ENCODE measurements at places on chromosomes 2 and 18.

DNA sequence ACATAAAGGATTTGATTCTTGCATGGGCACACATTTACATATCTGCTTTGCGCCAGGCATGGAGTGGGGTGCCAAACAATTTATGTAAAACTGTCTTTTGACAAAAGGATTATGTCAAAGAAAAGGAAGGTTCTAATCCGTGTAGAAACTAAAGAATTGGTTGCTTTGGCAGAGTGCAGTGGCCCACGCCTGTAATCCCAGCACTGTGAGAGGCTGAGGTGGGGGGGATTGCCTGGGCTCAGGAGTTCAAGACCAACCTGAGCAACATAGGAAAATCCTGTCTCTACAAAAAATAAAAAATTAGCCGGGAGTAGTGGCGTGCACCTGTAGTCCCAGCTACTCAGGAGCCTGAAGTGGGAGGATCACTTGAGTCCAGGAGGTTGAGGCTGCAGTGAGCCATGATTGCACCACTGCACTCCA, 1.1 kb upstream of the MTERF4 start:
- H3K4me3 ChIP-seq, result peak overlapping the region; percentile 63
- no peaks in the 10 kb centered on the region for H3K36me3 ChIP-seq
- no peaks in the 10 kb centered on the region for H3K27me3 ChIP-seq
- H3K27ac ChIP-seq, result peak overlapping the region; percentile 90
- peaks cover 23% of the 10 kb centered on the region for H3K4me1 ChIP-seq

- H3K27ac ChIP-seq, result peak overlapping the region; percentile 68
- H3K27me3 ChIP-seq, result no peaks in the 10 kb centered on the region
- DNase-seq, result peak; percentile 83
- H3K4me1 ChIP-seq, result peaks cover 6% of the 10 kb centered on the region
- H3K4me3 ChIP-seq, result peak overlapping the region; percentile 56
- H3K36me3 ChIP-seq, result no peaks in the 10 kb centered on the region
These were observed 141.2 kb upstream of the CTAGE1 start for GRCh38 chr18:22558945-22559385.

DNA sequence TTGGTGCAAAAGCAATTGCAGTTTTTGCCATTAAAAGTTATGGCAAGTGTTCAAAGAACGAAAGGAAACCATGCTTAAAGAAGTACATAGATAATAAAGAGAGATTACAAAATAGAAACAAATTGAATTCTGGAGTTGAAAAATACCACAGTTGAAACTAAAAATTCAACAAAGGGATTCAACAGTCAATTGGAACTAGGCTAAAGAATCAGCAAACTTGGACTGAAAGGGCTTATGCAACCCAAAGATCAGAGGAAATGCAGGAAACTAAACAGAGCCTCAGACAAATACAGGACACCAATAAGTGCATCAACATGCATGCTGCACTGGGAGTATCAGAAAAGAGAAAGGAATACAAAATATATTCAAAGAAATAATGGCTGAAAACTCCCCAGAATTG, 40.3 kb downstream of the UXS1 start:
- no peak overlapping the region for H3K4me3 ChIP-seq
- peaks cover 15% of the 10 kb centered on the region for H3K4me1 ChIP-seq
- H3K36me3 ChIP-seq, result no peaks in the 10 kb centered on the region
- DNase-seq, result no peak

DNA sequence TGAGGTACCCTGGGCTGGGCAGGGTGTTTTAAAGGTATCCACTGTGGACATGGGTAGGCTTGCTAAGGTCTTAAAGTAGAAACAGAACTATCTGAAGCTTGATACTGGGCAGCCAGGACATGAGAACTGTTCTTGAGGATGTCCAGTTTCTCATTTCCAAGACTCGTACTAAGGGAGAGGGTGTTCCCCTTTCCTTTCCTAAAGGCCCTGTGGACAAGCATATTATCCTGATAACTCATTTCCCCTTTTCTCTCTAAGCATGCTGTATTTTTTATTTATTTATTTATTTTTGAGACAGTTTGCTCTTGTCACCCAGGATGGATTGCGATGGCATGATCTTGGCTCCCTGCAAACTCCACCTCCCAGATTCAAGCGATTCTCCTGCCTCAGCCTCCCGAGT, 273.6 kb downstream of the PRKCE start:
- H3K4me3 ChIP-seq, result no peak overlapping the region
- no peak overlapping the region for H3K27ac ChIP-seq
- DNase-seq, result no peak
- H3K36me3 ChIP-seq, result no peaks in the 10 kb centered on the region
- no peaks in the 10 kb centered on the region for H3K4me1 ChIP-seq

DNA sequence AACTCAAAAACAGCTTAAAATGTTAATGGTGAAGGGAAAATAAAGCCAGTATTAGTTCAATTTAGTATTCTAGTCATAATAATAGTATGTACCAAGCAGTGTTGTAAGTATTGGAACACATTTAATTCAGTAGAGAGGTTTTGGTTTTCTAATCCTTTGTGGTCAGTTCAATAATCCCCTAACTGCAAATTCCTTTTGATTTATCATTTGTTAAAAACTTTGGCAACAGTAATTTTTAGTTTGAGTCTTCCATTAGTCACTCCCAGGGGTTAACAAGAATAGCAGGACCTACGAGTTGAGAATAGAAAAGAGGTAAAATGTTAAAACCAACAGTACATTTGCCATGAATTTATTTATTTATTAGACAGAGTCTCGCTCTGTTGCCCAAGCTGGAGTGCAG, 10.7 kb downstream of the MRPL44 start:
- no peak for DNase-seq
- H3K4me1 ChIP-seq, result peaks cover 4% of the 10 kb centered on the region
- H3K27ac ChIP-seq, result no peak overlapping the region
- H3K36me3 ChIP-seq, result peaks cover 21% of the 10 kb centered on the region

DNA sequence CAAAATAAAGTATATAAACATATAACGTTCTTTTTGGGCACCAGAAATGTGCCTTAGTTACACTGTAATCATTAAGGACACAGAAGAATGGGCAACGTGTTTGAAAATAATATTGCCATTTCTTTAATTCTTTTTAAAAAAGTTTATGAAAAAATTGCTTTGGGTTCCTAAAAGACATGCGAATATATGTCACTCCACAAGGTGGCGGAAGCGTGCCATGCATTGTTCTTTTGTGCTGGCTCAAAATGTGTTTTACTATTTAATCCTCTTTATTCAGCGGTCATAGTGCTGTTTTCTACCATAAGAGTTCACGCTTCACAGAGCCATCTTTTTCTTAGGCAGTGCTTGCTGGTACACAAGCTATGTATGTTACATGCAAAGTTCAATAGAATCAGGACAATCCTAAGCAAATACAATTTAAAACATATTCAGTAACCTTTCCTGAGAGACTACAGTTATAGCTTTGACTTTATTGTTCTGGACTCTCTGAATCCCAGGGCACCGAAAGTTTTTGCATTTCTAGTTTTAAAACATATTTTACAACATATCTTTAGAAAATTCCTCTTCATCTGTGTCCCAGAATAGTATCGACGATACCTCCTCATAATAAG, 147.8 kb upstream of the ERBB4 start:
- H3K4me3 ChIP-seq, result no peak overlapping the region
- peak; percentile 74 for DNase-seq
- H3K4me1 ChIP-seq, result peaks cover 12% of the 10 kb centered on the region
- H3K27me3 ChIP-seq, result no peaks in the 10 kb centered on the region

DNA sequence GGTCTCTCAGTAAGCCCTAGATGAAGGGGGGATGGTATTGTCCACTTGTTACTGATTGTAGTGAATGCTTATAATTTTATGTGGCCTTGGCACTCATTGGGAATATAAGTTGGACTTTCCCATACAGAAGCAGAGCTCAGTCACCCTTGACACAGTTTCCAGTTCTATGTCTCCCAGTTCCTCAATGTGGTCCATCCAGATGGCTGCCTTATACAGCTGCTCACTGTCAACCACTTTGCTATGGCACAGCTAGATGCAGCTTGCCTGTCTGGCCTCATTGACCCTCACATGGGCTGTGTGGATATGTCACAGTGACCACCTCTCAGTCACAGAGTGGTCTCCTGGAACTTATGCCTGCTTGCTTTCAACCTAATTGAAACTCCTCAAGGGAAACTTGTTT, 21.7 kb downstream of the SLC39A6 start:
- H3K27me3 ChIP-seq, result no peaks in the 10 kb centered on the region
- H3K4me1 ChIP-seq, result no peaks in the 10 kb centered on the region
- DNase-seq, result no peak
- H3K27ac ChIP-seq, result no peak overlapping the region
- H3K4me3 ChIP-seq, result no peak overlapping the region

DNA sequence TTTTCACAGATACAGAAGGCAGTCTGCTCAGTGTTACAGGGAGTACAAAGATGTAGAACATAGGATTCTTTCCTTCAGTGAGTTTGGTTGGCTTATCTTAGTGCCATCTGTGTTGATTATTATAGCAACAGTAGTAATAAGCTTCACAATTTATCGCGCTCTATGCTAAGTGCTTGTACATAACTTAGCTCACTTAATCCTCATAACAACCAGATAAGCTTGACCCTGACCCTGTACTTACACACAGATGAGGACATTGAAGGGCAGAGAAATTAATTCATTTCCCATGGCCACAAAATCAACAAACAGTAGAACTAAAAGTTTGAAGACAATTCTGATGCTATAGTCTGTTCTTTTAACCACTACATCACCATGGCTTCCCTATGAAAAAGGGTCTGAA, 121.8 kb downstream of the SPHKAP start:
- H3K27ac ChIP-seq, result no peak overlapping the region
- no peak for DNase-seq
- no peaks in the 10 kb centered on the region for H3K27me3 ChIP-seq
- H3K4me1 ChIP-seq, result no peaks in the 10 kb centered on the region
- H3K4me3 ChIP-seq, result no peak overlapping the region

DNA sequence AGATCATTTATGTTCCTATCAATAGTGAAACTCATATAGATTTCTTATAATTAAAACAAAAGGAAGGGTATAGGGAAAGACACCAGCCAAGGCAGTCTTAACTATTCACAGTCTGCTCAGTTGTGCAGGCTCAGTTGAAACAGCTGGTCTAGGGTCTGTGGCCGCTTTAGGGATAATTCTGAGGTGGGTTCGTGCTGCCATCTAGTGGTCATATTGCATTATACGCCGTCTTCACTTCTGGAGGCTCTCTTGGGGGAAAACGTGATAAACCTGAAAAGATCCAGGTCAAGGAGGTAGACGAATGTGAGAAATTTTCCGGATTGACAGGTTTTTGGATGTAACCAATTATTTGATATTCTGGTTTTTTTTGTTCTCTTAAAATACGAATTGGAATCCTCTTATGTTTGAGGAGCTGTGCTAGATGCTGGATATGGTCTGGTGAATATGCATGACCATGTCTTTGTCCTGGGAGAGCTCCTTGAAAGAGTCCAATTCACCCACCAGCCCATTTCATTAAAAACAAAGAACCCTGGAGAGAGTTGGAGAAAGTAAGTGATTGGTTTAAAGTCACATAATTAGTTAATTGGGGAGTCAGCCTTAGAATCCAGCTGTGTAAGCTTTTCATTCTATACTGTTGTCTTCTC, 492.4 kb downstream of the PLCL1 start:
- H3K27ac ChIP-seq, result no peak overlapping the region
- H3K27me3 ChIP-seq, result no peaks in the 10 kb centered on the region
- H3K4me3 ChIP-seq, result no peak overlapping the region
- DNase-seq, result peak; percentile 42

- peak overlapping the region; percentile 58 for H3K27ac ChIP-seq
- H3K4me1 ChIP-seq, result no peaks in the 10 kb centered on the region
- peak; percentile 82 for DNase-seq
- H3K36me3 ChIP-seq, result no peaks in the 10 kb centered on the region
- H3K4me3 ChIP-seq, result peak overlapping the region; percentile 35
- no peaks in the 10 kb centered on the region for H3K27me3 ChIP-seq
These were observed 1.5 kb upstream of the VSNL1 start for GRCh38 chr2:17538844-17539554.

- H3K4me3 ChIP-seq, result no peak overlapping the region
- H3K27ac ChIP-seq, result no peak overlapping the region
- H3K27me3 ChIP-seq, result no peaks in the 10 kb centered on the region
- no peak for DNase-seq
- H3K4me1 ChIP-seq, result peaks cover 19% of the 10 kb centered on the region
These were observed 85.9 kb downstream of the GLI2 start for GRCh38 chr2:120821446-120822160.

DNA sequence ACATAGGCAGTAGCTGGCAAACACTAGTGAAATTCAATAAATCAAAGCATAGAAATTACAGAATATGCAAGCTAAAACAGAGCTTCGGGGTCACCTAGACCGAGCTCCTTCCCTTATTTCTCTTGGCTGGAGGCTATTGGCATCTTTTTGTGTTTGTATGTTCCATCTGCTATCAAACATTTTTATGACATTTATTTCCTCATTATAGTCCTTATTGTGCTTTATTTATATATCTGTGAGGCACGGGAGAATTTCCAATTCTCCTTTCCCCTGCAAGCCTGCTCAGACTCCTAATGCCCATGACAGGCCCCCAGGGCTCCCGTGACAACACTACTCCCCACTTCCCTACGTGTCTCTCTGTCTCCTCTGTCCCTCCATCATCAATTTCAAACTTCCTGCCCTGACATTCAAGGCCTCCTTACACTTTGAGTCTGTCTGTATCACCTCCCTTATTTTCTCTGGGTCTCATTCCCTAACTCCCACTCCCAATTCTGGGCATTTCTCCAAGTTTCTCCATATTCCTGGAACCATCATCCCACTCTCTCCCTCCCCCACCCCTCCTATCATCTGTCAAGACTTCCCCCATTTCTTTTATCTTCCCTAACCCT, 316.9 kb downstream of the OSR1 start:
- H3K4me1 ChIP-seq, result peaks cover 8% of the 10 kb centered on the region
- H3K36me3 ChIP-seq, result no peaks in the 10 kb centered on the region
- H3K27ac ChIP-seq, result no peak overlapping the region
- no peak overlapping the region for H3K4me3 ChIP-seq

DNA sequence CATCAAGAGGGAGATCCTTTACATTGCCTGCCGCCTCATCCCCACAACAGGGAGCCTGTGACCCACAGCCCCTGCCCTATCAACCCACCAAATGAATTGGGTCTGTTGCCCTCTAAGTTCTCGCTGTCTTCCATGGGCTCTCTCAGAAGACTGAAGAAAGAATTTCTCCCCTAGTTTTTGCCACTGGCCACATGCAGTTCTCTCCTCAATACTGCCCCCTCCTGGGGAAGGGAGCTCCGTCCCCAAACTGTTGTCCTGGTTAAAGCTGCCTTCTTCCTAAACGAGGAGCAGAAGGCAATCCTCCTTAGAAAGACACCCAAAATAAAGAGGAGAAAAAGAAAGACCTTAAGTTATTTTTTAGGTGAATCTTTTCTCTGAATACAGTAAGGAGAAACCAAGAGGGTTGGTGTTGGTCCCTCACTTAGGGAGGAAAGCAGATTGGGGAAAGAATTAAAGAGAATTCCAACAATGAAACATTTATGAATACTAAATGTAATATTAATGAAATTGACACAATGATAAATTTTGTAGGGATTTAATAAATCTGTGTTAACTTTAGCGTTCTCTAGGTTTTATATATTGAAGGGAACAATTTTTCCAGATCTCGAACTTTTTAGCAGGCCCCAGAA, 31.1 kb upstream of the SATB2 start:
- no peak overlapping the region for H3K4me3 ChIP-seq
- H3K4me1 ChIP-seq, result no peaks in the 10 kb centered on the region
- no peaks in the 10 kb centered on the region for H3K36me3 ChIP-seq
- no peak overlapping the region for H3K27ac ChIP-seq
- DNase-seq, result peak; percentile 54
- H3K27me3 ChIP-seq, result no peaks in the 10 kb centered on the region
